Stimulated activated CD4-positive, alpha-beta T cell treated with anti-CD3 and anti-CD28 coated beads, Interleukin-15, amount 100 ng/mL, for 1 hour (primary cell): ENCODE measurements at places on chromosomes 2 and 18.

DNA sequence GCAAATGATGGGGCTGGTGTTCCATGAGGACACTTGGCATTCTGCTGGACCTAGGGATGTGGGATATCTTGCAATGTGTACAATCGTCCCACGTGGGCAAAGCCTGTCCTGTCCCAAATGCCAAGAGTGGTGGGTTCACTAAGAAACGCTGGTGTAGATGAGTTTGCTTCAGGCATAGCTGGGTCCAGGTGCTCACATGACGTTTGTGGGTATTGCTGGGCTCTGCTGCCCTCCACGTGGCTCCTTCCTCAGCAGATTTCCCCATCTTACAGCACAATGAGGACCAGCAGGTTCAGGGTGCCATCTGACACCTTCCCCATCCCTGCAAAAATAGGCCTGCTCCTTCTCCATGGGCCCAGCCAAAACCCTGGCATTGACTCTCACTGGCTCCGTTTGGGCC is 105.9 kb downstream of the SEPTIN10 start:
- no peak for DNase-seq

DNA sequence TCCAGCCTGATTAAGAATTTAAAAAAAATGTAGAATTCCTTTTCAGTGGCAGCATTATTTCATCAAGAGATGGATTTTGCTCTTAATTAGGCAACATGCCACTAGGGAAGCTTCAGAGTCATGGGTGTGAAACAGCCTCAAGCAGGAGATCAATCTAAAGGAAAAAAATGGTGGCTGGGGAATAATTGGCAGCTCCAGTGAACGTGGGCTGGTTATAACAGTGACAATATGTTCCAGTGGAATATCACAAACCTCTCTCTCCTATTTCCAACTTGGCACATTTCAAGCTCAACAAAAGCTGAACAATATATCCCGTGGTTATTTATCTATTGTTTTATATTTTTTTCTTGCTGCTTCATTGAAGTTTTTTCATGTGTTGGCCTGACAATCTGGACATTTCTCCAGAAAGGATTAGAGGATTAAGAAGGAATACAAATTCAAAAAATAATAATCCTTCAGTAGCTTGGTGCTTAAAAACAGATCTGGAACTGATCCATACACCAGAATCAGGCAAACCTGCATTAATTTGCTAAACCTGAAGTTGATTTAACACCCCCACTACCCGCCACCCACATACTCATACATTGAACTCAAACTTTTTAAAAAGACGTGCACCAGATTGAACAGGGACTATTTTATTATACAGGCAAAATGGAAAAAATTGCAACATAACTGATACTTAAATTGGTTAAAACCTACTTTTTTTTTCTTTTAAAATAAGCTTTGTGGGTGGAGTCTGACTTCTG is 255.9 kb upstream of the SPRED2 start:
- no peak for DNase-seq

- no peak for DNase-seq
Observed at GRCh38 chr2:16620590-16620989, 45.0 kb downstream of the CYRIA start.

DNA sequence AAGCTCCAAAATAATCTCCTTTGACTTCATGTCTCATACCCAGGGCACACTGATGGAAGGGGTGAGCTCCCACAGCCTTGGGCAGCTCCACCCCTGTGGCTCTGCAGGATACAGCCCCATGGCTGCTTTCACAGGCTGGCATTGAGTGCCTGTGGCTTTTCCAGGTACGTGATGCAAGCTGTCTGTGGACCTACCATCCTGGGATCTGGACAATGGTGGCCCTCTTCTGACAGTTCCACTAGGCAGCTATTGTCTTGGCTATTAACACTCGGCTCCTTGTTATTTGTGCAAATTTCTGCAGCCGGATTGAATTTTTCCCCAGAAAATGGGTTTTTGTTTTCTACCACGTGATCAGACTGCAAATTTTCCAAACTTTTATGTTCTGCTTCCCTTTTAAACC is 634.2 kb downstream of the TSN start:
- no peak for DNase-seq

DNA sequence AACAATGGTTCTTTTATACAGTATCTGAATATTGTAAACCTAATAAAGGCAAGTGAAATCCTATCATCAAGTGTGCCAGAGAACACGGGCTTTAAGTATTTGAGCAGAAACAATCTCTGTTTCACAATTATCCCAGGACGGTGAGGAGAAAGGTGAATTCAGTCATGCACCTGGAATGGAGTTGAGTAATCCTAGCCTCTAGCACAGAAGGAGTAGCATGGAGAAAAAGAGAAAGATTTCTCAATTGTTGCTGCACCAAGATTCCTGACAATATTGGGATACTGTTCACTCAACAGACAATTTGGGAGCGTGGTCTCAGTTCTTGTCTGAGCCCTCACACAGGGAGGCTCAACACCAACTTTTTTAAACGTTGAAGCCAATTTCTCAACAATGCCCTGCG is 510.6 kb downstream of the SOX11 start:
- DNase-seq = no peak

GRCh38 chr2:26757873-26758789 is 6.0 kb upstream of the SLC35F6 start:
- DNase-seq = no peak
